ENCODE measurements at places on chromosomes 2 and 18.

- DNase-seq, result peak; percentile 51
These were observed 16.6 kb downstream of the MALT1 start for GRCh38 chr18:58687871-58688308.

DNA sequence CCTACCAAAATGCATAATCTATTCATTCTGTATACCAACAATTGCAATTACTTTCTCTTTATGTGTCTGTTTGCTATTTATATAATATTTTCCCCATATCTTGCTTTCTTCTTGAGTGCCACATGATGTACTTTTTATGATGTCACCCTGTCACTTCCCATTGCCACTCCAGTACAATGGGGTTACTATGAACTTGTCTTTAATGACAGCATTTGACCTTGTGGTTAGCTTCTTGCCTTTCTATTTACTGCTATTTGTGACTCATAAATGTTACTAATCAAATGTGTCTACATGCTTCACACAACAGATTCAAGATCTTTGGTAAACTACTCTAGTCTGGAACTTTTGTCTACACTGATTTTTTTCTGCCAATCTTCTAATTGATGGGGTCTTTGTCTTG, 486.3 kb downstream of the NR4A2 start:
- DNase-seq, result no peak

GRCh38 chr2:64727013-64727767, 73.5 kb upstream of the SERTAD2 start:
- no peak for DNase-seq

- no peak for DNase-seq
These were observed 22.5 kb upstream of the RAB27B start for GRCh38 chr18:54805571-54806334.

- DNase-seq, result no peak
These were observed 13.3 kb upstream of the GALNT14 start for GRCh38 chr2:31151501-31151900.

DNA sequence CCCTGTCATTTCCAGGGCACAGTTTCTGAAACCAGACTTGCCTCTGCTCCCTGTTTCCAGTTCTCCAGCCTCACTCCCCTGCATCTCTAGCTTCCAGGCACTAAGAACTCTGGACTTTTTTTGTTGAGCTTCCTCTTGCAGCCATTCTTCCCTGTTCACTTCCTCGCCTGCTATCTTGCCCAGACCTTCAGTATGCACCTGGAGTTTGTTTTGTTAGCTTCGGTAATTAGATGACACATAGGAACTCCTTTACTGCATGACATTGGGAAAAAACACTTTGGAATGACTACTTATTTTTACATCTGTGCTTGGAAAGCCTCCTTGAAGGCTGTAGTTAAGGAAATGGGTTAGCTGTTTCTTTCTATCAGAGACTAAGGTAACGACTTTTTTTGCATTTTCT, 35.2 kb downstream of the OTOF start:
- no peak for DNase-seq

DNA sequence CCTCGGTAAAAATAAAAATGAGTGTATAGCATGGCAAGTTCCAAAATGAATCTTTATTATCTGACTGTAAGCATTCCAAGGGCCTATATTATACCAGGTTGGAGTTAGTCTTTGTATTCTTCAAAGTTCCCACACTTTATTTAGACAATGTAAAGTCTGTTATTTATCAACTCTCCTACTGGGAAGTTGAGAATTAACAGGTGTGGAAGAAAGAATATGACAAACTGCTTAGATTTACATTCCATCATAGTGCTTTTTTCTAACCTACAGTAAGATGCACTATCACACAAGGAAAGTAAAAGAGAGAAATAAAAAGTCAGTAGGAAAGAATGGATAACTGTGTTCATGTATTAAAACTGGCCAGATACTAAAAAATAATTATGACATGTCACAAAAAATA, 93.3 kb downstream of the SESTD1 start:
- no peak for DNase-seq

DNA sequence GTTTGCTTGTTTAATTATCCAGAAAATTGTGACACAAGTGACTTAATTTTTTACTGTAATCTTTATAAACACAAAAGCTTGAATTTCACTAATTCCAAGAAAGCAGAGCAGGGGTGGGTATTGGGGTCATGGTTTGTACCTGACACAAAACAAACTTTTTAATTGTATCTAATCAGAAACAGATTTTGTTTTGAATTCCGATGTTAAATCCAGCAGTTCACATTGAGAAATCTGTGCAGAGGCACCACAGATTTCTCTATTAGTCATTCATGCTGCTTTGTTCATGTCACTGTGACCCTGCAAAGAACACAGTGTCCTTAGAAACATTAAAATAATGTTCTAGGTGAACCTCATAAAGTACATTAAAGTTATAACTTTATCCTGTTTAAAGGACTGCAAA, 443.4 kb downstream of the NYAP2 start:
- no peak for DNase-seq
